ENCODE measurements at places on chromosomes 4 and X.

DNA sequence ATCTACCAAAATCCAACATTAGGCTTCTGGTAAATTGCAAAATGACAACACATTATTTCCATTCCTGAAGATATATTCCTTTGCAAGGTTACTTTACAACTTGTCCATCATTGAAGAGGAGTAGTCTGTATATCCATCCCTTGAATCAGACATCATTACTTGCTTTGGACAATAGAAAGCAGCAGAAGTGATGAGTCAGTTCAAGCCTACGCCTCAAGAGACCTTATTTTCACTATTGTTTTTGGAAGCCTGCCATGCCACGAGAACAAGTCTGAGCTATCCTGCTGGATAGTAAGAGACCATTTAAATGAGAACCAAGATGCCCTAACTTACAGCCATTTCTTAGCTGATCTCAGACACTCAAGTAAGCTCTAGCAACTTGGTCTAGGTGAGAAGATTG, 246.0 kb upstream of the HHIP start:
- no peak for DNase-seq

DNA sequence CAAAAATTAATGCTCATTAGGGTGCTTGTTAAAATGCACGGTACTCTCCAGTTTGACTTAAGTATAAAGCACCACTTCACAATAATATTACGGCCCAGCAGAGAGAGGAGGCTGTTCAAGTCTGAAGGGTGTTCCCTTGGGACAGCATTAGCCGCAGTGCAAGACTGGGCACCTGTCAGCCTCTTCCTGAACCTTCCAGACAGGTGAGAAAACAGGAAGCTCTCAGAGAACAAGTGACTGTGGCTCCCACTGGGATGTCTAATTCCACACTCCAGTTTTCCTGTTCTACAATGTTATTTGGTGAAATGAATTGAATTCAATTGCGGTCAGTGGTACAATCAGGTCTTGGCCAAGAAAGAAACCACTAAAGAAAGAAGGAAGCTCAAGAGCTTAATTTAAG, 414.4 kb downstream of the SMARCA1 start:
- DNase-seq = no peak

DNA sequence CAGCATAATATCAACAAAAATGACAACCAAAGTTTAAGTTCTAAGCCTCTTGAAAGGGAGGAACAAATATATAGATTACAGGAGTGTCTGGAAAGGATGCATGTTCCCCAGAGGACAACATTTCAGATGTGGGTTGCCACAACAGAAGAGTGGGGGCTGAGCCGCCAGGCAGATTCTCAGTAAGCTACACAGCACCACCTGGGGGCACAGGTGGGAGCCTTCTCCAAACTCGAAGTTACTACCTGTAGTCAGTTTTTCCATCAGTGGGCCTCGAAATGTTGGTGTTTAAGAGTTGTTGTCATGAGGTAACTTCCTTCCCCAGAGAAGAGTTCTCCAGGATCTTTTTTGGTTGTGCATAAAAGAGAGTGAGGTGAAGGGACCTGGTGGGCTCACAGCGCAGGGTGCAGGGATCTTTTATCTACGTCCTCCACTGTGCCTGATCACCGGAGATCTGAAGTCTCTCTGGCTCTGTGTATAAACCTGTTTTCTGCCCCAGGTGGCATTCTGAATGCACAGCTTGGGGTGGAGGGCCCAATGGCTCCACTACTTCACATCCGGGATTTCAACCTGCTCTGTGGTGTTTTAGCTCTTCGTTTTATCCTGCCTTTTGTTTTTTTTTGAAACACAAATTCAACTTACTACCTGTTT, 58.4 kb upstream of the STS start:
- peak; percentile 49 for DNase-seq

- DNase-seq = no peak
Measured at GRCh38 chr4:21628916-21629610, 319.5 kb downstream of the KCNIP4 start.

DNA sequence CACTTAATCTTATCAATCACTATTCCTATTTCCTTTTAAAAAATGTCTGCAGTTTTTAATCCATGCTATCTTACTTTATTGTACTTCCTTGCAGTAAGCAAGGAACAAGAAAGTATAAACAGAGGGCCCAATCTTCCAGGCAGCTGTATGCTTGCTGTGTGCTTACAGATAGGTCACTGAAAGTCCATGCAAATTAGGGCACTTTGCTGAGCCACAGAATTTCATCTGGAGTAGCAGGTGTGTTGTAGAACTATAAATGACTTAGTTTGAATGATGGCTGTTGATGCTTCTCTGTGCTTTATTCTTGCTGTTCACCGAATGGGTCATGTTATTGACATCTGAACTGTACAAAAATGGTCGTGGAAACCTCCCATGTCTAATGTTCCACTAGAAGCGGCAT, 154.6 kb downstream of the ATOH1 start:
- DNase-seq = no peak

All from CD4-positive, alpha-beta T cell treated with Interleukin-4 for 1 hour (primary cell).